ENCODE measurements at places on chromosomes 13 and 19.
A peak's percentile ranks its signal among the peaks of the same experiment; 100 is the strongest.

DNA sequence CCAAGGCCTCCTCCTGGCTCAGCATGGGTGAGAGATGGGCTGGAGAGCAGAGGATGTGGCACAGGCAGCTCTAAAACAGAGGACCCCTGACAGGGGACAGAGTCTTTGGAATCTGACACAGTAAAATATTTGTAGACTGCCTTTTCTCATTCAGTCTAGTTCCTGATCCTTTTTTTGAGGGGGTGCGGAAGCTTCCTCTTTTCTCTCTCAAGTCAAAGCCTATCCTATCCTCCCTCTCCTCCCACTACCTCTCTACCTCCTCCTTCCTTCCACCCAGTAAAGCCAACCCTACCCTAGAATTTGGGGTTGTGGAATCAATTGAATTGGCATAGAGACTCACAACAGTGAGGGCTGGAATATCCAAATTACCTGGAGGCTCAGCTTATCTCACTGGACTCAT is 82.0 kb downstream of the TEX26 start:
- no peak for DNase-seq

GRCh38 chr13:56752636-56753035 is 388.1 kb upstream of the PRR20A start:
- no peak for DNase-seq

DNA sequence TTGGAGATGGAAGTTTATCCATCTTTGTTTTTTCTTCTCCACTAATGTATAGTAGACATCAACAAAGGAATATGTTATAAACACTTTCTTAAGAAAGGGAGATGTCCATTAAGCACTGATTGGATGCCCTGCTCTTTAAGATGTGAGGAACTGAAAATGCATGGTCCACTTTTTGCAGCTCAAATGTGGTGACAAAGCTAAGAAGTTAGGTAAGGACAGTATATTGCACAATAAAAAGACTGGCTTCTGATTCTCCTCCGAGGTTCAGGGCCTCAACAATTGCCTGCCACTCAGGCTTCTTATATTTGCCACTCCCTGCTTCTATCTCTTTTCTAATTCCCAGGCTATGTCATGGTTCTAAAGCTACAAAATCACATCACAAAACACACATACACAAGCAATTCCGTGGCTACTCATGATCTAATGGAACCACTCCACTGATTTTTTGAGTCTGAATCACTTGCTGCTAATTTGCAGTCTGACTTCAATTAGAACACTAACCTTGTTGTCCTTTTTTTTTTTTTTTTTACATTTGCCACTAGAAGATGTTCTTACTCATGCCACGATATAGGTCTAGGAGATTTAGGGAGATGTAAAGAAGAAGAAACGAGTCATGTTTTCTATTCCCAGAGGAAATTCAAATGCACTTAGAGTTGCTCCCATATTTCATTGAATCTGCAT is 29.6 kb upstream of the TNFSF11 start:
- no peak for DNase-seq

DNA sequence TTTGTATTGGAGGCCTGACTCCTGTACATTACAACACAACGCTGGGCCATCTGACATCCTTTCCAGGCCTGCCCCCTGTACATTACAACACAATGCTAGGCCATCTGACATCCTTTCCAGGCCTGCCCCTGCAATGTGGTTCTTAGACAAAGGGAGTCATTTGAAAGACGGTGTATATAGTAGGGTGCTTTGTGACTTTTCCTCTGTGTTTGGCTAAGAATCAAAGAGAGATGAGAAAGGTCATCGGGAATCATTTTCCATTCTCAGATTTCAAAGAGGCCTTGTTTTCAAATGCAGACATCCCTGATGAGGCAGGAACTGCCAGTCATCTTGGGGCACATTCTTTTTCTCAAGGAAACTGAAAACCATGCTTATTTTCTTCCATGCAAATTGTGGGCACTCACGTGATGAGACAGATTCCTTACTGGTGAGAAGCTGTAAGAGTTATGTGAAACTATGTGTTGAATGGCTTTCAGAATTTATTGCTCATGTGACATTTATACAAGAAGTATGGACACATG is 551.6 kb downstream of the MYO16 start:
- DNase-seq: no peak

GRCh38 chr19:15372470-15372869 is 7.1 kb downstream of the AKAP8 start:
- no peak for DNase-seq

GRCh38 chr13:19061278-19061677 is 120.3 kb downstream of the TUBA3C start:
- no peak for DNase-seq

GRCh38 chr13:29598321-29598720 is 2.8 kb upstream of the SLC7A1 start:
- no peak for DNase-seq

- DNase-seq: no peak
Observed at GRCh38 chr19:1609103-1609396, 3.8 kb upstream of the UQCR11 start.

GRCh38 chr19:1455002-1455335 is 5.0 kb downstream of the APC2 start:
- no peak for DNase-seq

DNA sequence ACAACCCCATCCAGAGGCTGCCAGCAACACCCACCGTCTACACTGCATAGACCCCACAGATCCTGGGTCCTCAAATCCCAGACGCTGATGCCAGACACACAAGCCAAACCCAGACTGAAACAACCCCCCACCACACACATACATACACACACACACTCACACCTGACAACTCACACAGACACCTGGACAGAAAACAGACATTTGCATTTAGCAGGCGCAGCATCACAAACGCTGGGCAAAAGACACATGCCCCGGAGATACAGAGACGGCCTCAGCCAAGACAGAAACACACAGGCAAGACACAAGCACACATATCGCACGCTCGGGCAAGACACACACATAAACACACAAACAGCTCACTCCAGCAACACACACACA is 1.3 kb downstream of the BBC3 start:
- no peak for DNase-seq

DNA sequence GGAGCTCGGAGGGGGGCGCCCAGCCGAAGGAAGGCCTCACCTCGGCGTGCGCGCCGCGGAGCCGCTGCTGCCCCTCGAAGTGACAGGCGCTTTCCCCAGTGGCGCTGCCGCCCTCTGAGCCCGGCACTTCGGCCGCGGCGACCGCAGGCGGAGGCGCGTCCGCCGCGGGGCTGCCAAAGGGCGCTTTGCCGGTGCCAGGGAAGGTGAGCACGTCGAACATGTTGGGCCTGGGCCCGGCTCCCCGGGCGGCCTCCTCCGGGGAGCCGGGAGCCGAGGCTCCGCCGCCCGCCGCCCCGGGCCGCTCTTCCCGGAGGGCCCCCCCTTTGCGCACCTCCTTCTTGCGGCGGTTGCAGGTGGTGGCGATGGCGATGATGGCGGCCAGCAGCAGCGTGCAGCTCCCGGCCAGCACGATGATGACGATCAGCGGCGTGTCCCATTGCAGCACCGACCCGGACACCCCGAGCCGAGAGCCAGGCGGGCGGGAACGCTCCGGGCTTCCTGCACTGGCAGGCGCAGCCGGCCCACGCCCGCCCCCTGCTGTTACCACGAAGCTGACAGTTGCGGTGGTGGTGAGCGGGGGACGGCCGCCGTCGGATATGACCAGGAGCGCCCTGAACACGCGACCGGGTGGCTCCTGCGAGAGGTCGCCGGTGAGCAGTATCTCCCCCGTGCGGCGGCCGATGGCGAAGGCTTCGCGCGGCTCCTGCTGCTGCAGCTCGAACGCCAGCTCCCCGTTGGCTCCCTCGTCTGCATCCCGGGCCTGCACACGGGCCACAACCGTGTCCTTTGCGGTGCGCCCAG is 2.5 kb downstream of the PCDH8 start:
- DNase-seq: no peak

DNA sequence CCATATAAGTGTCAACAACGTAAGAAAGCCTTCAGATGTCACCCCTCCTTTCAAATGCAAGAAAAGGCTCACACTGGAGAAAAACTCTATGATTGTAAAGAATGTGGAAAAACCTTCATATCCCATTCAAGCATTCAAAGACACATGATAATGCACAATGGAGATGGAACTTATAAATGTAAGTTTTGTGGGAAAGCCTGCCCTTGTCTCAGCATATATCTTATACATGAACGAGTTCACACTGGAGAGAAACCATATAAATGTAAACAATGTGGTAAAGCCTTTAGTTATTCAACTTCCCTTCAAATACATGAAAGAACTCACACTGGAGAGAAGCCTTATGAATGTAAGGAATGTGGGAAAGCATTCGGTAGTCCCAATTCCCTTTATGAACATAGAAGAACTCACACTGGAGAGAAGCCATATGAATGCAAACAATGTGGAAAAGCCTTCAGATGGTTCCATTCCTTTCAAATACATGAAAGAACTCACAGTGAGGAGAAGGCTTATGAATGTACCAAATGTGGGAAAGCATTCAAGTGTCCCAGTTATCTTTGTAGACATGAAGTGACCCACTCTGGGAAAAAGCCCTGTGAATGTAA is 11.1 kb downstream of the ZNF844 start:
- no peak for DNase-seq

DNA sequence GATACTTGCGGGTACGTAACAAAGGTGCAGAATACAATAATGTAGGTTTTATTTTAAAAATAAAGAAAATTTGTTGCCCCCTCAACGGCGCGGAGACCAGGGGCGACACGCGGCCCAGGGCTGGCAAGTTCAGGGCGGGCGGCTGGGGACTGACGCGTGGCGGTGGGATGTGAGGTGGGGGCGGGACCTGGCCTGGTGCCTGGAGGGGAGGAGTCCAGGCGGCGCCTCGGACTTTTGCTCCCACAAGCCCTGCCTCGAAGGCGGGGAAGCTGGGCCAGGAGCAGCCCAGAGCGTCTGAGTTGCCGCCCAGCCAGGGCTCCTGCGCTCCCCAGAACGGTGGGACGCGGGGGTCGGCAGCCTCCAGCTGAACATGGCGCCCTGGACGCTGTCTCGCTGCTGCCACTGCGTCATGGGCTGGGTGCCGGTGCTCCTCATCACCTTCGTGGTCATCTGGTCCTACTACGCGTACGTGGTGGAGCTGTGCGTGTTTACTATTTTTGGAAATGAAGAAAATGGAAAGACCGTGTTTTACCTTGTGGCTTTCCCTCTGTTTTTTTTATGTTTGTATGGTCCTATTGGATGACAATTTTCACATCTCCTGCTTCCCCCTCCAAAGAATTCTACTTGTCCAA is 1122.8 kb upstream of the ATXN8OS start:
- DNase-seq: no peak

DNA sequence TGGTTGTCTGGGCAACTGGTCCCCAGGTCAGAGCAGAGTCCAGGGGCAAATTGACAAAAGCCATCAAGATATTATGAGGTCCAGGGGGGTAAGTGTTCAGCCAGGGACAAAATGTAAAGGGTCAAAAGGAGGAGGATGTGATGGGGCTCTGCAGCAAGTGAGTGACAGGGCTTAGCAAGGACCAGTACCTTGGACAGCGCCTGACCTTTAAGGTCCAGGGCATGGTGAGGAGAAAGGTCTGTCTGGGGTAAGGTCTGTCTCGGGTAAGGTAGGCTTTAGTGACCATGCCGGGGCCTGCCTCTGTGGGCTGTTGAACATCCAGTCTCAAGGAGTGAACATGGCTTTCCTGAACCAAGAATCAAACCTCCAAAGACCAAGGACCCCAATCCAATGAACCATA is 6.3 kb upstream of the ZNF358 start:
- DNase-seq: no peak

DNA sequence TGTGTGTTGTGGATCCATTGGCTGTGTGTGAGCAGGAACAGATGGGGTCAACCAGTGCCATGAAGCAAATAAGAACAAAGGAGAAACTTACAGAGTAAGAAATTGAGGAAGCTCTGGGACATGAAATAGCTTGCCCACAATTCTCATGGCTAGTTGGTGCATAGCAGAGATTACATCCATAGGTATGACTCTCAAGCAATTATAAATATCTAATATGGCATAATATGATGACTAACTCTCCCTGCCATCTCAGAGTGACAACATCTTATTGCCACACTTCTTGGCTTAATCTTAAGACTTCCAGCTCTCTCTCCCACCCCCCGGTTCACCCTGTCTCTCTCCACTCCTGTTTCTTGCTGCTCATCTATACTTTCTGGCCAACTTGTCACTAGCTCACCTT is 53.3 kb downstream of the OXGR1 start:
- no peak for DNase-seq

DNA sequence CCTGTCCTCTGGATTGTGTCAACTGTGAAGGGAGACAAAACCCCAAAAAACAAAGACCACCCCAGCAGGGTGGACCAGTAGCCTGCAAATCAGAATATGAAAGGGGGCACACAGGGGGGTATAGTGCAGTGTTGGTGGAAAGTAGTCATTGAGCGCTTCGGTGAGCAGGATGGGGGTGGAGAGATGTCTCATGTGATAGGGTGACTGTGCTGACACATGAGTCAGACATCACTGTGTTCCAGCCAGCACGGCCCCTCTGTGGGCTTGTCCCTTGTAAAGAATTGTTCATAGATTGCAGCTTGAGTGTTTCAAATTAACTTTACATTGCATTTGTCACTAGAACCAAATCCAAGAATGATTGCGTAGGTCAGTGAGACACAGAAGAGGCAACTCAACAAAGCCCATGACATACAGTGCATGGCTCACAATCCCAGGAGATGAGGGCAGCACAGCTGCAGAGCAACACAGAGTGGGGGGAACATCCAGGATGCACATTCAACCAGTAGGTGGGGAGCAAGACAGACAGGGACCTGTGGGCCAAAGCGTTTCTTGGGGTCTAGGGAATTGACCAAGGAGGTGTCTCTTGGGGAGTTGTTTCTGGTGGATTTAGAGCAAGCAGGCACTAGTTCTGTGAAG is 7.5 kb downstream of the ZNF440 start:
- DNase-seq: no peak

DNA sequence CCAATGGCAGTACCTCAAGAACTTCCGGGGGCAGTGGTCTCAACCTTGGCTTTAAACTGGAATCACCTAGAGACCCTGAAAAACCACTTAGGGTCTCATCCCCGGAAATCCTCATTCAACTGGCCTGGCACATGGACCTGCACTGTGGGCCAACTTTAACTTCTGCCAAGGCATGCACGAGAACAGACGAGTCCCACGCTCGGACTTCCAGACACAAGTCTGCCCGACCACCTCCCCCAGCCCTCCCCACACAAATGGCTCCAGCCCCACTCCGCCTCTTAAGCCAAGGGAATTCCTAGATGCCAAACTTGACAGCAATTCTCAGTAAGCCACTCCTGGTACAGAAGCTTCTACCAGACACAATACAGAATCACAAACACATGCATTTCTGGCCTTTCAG is 114.0 kb downstream of the STK24 start:
- DNase-seq: no peak

GRCh38 chr13:84896128-84896527 is 903.1 kb downstream of the SLITRK6 start:
- DNase-seq: peak; percentile 44

GRCh38 chr19:43572171-43572588 is 3.1 kb downstream of the XRCC1 start:
- no peak for DNase-seq

DNA sequence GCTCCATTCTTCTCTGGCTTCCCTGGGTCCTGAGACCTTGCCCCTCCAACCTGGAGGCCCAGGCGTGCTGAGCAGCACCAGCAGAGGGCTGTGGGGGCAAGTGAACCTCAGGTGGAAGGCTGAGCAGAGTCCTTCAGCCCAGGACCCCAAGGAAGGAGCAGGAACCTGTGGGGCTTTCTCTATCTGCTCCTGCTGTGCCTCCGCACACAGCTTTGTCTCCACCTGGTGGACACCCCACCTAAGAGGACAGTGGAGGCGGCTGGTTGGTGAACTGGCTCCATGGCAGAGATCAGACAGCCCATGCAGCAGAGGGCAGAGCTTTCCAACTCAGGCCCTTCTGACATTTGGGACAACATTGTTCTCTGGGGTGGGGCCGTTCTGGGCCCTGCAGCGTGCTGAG is 19.7 kb downstream of the ZFR2 start:
- no peak for DNase-seq

- DNase-seq: no peak
Observed at GRCh38 chr19:39407660-39408391, 1.2 kb downstream of the ZFP36 start.

All from right renal pelvis (tissue), 4 donors.